ENCODE measurements at places on chromosomes 12 and 14.

GRCh38 chr14:35347323-35348043 is 55.3 kb downstream of the PSMA6 start:
- no peak for DNase-seq

DNA sequence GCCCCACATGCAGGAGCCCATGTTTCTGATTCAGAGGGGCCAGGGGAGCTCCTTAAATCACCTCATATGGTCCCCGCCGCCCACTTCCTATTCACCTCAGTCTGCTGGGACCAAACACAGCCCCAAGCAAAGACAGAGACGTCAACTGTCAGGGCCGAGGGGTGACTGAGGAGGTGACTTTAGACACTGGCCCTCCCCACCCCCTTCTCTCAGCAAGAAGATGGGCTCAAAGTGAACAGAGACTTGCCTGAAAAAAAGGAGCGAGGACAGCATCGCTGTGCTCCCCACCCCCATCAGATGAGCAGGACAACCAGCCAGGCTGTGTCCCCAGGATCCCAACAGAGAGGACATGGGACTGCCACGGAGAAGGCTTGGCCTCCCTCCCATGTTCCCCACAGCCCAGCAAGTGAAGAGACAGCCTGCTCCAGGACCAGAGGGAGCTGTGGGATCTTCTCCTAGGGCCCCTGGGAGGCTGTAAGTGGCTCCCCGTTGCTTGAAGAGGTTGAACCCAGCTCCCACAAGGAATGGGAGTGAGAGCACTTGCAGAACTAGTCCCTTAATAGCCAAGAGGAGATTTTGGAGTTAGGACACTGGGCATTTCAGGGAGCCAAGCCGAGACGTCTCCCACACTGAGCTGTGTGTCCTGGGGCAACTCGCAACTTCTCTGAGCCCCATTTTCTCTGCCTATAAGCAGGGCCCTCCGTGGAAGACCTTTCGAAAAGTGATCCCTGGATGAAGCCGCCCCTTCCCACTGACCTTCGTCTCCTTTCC is 1.3 kb upstream of the KRT79 start:
- DNase-seq, result no peak

GRCh38 chr14:60648249-60648933 is 886 bp downstream of the SIX1 start:
- DNase-seq, result no peak

DNA sequence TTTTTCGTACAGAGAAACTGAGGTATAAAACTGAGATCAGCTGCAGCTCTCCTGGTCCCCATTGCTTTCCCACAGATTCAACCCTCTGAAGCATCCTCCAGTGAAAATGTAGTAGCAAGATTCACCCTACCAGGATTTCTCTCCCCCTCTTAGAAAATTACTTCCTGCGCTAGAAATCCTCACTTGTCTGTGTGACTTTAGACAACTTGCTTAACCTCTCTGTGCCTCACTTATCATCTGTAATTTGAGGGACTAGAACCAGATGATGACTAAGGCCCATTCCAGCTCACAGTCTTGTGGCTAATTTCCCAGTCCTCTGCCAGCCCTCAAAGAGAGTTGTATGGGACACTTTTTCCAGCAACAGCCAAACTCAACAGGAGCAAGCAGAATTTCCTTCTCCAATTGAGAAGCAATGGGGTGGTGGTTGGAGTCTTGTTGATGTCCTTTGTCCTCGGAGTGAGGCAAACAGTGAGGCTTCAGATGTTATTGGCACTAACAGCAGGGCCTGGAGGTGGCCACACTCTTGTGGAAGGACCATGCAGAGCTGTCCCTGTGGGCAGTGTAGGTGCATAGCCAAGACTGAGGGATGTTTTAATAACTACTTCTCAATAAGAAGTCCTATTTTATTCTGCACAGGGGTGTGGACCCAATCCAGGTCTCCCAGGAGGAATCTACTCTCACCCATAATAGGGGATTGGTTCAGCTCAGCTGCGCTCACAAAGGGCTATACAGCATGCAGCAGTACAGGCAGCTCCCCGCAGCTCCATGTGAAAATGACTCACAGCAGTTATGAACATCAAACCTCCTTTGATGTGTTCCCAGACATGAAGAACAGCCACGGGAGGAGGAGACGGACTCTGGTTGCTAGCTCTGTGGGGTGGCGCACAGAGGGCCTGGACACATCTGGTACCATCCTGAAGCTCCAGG is 200.1 kb downstream of the DAD1 start:
- no peak for DNase-seq

- no peak for DNase-seq
Measured at GRCh38 chr14:91167380-91167770, 53.5 kb downstream of the DGLUCY start.

DNA sequence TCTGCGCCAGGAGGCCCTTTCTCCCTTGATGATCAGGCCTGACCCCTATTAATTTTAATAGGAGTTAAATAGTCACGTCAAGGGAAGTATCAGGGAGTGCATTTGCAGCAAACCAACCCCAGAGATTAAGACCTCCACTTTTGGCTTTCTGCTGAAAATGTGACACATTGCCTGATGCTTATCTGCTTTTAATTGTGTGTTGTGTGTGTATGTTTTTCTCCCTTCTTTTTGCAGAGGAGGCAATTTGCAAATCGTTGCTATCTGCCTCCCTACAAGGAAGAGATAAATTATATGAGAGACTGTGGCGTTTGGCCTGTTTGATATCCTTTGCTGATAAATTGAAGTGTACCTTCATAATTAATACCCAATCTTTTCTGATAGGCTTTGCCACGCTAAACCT is 822.9 kb downstream of the VRK1 start:
- DNase-seq, result no peak

- peak; percentile 67 for DNase-seq
Measured at GRCh38 chr12:50659690-50660424, 104.0 kb upstream of the ATF1 start.

DNA sequence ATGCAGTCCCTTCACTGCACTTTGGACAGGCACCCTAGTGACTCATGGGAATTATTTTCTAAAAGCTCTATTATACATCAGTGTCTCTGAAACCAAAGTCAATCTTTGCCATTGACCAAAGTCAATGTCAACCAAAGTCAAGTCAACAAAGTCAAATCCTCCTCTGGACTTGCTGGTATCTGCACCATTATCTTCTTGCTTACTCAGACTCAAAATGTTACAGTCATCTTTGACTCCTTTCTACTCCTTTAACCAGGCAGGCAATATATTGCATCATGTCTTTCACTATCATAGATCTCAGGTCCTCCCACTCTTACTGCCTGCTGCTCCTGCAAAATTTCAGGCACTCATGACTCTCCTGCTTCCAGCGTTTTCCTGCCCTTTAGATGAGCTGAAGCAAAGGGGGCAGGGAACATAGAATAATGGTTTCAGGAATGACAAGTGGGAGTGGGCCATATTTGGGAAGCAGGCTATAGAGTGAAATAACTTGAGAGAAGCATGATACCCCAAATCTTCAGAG is 39.2 kb downstream of the IGF1 start:
- DNase-seq, result no peak

DNA sequence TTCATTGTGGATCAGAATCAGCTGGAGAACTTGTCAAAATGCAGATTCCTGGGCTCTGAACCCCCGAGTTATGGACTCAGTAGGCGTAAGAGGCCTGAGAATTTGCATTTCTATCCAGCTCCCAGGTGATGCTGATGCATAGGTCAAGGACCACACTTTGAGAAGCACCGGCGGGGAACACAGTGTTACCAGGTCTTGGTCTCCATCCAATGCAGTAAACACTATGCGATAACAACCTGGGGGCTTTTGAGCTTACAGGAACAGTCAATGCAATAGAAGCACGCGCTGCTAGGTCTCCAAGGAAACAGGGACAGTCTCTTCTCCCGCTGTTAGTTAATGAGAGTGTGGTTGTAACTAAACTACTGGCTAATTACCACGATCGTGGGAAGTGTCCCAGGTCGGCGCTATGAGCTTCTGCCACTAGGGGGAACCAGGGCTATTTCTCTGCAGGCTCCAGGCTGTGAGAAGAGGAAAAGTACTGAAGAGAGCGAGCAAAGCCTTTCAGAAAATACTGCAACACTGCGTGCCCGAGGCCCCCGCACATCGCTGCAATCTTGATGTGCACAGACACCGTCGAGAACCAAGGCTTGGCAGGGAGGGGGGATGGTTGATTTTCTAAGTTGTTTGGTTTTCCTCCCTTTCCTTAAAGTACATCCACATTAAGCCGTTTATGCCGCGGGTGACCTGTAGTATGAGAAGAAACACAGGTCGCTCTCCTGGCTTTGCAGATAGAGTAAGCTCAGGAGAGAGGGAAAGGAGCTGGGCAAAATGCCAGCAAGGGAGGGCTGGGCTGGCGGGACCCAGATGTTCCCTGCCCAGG is 52.0 kb upstream of the KCNA1 start:
- DNase-seq, result peak; percentile 86

- DNase-seq, result no peak
Measured at GRCh38 chr14:97185186-97185585, 388.0 kb downstream of the VRK1 start.

- DNase-seq, result no peak
Measured at GRCh38 chr12:100077367-100077766, 65.3 kb downstream of the BLTP3B start.

DNA sequence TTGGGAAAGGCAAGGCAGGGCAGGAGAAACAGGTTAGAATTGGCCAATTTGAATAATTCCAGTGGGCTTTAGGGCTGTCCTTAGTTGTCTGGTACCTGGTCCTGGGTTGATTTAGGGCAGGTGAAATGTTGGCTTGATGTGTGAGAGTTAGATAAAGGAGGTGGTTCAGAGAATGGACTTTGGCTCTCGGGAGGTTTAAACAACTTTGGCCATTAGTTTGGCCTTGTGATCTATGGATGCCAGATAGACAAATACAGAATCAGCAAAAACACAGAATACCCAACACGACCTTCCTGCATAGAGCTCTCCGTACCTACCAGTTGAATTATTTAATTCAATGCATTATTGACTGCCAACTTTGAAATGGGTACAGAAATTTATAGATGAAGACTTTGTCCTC is 35.1 kb downstream of the SCN8A start:
- DNase-seq, result no peak

- DNase-seq, result no peak
Measured at GRCh38 chr12:29415111-29415510, 34.1 kb upstream of the ERGIC2 start.

GRCh38 chr12:107495604-107496003 is 190.0 kb upstream of the PWP1 start:
- DNase-seq, result no peak

DNA sequence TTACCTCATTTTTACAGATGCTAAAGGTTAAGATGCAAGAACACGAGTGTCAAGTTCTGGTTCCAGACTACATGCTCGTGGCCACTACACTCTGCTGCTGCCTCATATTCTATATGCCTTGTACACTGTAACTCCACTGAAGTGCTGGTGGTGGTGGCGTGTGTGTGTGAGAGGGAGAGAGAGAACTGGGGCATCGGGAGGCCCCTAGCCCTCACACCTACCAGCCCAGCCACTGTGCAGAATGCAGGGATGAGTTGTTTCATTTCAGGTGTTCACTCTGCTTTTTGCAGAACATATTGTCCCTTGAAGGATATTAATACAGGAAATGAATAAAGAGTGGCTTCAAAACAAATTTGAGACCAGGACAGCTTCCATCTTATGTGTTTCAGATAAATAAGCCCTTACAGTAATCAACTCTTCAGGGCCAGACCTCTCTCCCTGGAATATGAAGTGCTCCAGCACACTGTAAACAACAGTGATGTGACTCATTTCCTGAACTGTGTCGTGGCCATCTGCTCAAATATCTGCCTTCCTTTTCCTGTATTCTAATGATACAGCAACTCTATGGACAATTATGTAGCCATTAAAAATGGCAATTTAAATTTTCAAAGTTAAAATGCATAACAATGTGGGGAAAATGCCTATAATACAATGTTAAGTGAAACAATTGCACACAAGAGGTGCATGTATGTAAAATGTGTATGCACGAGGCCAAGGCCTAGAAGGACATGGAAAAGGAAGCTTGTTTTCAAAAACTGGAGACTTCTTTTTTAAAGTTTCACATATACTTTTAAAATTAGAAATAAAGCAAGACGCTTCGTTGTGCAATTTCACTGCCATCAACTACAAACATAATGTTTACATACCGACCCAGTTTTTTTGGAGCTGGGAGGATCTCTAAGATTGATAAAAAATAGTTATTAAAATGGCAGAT is 215.4 kb downstream of the PELI2 start:
- DNase-seq, result peak; percentile 52

DNA sequence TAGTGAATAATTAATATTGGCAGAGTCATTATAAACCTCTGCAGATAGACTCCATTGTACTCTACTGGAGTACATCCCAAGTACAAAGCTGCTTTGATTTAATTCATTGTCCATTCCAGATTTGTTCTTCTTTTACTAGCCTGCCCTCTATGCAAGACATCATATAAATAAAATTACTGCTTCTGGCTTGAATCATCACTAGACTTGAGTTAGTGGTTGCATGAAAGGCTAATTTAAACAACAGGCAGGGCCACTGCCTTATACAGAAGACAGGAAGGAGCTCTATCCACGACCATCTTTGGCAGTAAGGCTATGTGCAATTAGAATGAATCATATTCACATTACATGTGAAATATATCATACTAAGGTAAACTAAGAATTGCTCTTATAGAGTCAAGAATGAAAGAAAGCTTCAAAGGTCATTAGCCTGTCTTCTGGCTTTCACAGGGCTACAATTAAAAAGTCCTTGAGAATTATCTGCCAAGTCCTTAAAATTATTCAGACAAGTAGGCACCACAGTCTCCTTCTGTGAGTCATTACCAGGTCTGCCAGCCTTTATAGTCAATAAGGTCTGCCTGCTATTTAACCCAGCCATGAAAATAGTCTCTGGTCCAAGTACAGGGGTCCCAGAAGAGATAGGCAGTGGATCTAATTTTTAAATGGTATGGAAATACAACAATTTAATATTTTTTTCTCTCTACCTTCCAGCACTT is 631.8 kb downstream of the TMTC2 start:
- DNase-seq, result no peak

- DNase-seq, result no peak
Measured at GRCh38 chr14:103221781-103222358, 98.6 kb downstream of the TNFAIP2 start.

- DNase-seq, result no peak
Measured at GRCh38 chr12:51923506-51924365, 16.4 kb downstream of the ACVRL1 start.

- no peak for DNase-seq
Measured at GRCh38 chr12:32893458-32893857, 3.1 kb downstream of the PKP2 start.

DNA sequence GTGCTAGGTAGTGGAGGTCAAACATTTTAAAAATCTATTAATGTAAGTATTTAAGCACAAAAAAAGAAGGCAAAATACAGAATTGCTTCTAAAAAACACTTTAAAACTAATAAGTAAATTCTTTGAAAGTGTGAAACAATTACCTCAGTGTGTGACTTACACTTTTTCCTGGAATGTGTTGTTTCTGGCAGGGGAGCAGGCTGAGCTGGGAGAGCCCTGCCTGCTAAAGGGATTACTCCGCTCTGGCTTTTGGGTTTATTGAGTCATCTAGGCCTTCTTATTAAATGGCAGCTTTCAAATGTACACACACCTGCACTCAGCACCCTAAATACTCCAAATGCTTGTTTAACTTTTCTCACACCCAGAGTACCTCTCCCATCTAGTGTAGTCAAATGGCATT is 279.8 kb downstream of the AKAP6 start:
- peak; percentile 19 for DNase-seq

All from NCI-H774 (cell line).